ENCODE measurements at places on chromosomes 12 and 14.

- DNase-seq = peak; percentile 36
Measured at GRCh38 chr14:69553252-69553651, 21.4 kb downstream of the CCDC177 start.

- DNase-seq = no peak
Measured at GRCh38 chr12:15001733-15002382, 29.0 kb downstream of the PDE6H start.

- no peak for DNase-seq
Measured at GRCh38 chr12:110563702-110564470, 19.2 kb downstream of the PPTC7 start.

DNA sequence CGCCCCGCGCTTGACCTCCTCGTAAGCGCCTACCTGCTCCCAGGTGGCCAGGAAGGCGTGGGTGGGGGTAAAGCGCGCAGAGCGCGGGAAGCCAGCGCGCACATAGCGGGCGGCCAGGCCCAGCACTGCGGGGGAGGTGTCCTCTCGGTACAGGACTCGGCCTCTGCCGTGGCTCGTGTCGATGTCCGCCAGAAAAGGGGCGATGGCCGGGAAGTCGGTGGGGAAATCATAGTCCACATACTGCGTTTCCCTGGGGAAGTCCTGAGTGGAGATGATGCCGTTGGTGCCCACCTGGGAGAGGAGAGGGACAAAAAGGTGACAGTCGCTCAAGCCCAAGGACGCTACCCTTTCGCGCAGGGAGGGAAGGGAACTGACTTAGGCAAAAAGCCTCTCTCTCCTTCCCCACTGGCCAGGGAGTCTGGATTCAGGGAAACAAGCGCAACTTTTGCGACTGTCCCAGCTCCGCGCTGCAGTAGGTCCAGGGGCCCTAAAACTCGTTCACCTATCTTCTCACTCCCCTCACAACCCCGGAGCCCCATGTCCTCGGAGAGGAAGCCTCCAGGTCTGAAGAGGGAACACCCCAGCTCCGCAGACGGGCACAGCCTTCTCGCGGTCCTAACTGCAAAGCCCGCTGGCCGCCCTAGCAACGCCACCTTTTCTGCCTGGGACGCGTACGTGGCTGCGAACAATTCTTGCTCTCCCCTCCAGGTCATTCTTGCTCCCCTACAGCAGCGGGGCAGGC, 815 bp downstream of the NID2 start:
- no peak for DNase-seq

DNA sequence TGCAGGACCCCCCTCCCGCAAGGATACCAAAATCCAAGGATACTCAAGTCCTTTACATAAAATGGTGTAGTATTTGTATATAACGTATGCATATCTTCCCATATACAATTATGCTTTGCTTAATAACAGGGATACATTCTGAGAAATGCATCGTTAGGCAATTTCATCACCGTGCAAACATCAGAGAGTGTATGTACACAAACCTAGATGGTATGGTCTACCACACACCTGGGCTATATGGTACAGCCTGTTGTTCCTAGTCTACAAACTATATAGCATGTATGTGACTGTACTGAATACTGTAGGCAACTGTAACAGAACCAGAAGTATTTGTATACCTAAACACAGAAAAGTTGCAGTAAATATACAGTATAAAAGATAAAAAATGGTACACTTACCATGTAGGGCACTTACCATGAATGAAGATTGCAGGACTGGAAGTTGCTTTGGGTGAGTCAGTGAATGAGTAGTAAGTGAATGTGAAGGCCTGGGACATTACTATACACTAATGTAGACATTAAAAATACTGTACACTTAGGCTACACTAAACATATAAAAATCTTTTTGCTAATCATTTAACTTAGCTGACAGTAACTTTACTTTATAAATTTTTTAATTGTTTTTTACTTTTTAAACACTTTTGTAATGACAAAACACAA, 141.1 kb downstream of the SLC41A2 start:
- DNase-seq = no peak

DNA sequence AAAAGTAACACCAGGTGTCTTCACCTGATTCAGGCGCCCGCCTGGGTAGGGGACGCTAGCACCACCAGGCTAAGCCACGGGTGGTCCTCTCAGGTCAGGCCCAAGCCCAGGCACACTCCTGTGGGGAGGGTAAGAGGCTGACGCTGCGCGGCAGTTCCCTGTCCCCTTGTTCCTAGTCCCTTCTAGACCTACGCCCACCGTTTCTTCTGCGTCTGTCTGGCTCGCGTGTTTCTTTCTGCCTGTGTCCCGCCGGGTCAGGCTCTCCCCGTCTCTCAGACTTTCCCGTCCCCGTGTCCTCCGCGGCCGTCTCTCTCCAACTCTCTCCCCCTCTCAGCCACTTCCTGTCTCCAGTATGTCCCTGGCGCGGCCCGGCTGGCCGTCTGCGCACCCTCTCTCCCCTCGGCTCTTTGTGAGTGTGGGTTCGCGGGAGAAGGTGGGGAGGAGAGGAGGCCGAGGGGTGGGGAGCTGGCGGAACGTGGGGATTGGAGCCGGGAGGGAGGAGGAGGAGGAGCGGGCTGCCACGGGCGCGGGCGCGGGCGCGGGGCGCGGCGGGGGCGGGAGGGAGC, 3.1 kb upstream of the TNS2 start:
- DNase-seq = peak; percentile 79

- no peak for DNase-seq
Measured at GRCh38 chr14:77622366-77622961, 6.0 kb upstream of the SPTLC2 start.

- peak; percentile 56 for DNase-seq
Measured at GRCh38 chr14:72962829-72963312, 36.6 kb downstream of the DCAF4 start.

DNA sequence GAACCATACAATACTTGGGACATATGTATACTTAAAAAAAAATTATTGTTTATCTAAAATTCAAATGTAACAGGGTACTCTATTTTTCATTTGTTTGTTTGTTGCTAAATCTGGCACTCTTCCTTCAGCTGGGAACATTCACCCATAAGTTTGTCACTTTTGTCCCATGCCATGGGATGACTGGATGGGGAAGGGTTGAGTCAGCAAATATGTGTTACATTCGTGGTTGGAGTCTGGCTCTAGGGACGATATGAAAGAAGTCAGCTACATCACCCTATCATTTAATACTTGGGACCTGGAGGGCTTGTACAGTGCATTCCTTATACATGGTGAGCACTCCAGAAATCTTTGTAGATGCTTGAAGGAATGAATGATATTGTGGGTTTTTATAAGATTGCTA, 131.3 kb downstream of the IPO8 start:
- no peak for DNase-seq

- DNase-seq = peak; percentile 92
Measured at GRCh38 chr12:53380104-53380793, at the start of gene SP1. TSS of gene SP1 (plus strand) at chr12:53380176. CDS start at chr12:53380292, 116 bp downstream.

GRCh38 chr14:75445963-75446362, 18.1 kb downstream of the JDP2 start:
- DNase-seq = no peak

- DNase-seq = no peak
Measured at GRCh38 chr12:12008232-12008850, 62.4 kb upstream of the BCL2L14 start.

- no peak for DNase-seq
Measured at GRCh38 chr12:109244073-109244472, 65.0 kb downstream of the FOXN4 start.

GRCh38 chr12:49661746-49662145, 38.4 kb downstream of the PRPF40B start:
- DNase-seq = no peak

DNA sequence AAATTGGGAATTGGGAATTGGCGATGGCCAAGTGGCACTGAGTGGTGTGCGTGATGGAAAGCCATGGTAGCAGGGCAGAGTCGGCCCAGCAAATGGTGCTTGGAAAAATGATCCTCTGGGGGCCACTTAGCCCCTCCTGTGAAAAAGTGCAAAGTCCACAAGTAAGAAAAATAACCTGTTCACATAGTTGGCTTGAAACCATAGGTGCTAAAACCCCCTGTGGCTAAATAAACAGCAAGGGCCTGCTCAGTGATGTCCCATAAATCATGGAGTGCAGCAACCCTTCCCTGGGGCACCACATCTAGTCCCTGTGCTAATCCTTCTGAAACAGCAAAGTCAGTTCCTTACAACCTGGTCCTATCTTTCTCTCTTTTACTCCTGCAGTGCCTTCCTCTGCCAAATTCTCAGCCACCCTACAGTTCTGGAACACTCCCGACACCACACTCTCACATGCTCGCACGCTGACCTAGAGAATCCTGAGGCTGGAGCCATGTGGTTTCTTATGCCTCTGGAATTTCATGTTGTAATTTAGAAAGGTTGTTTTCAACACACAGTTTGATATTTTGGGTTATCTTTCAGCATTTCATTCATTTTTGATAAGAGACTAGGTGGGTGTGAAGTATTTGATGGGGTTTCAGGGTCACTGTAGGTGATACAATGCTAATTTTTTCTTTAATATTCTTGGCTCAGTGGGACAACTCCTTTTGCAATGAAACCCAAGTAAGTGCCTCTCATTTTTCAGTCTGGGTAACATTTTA, 123.6 kb downstream of the SMOC1 start:
- no peak for DNase-seq

- DNase-seq = no peak
Measured at GRCh38 chr14:104190396-104191000, 52.1 kb downstream of the KIF26A start.

GRCh38 chr14:24843494-24843893, 206.5 kb downstream of the STXBP6 start:
- DNase-seq = no peak

- DNase-seq = no peak
Measured at GRCh38 chr12:111440152-111440551, 34.4 kb downstream of the SH2B3 start.
